Mesenteric fat pad (tissue), 1 donor: ENCODE measurements at places on chromosomes 6 and 20. TPM values are rescaled to one million over a fixed set of nuclear protein-coding genes. Genes with fewer than 3 reads are reported as not detected.

SPTLC3 gene
- total RNA-seq: 6.5 TPM

C20orf144 gene
- total RNA-seq: not detected

NRSN1 gene
- not detected for total RNA-seq

ETV7 gene
- total RNA-seq: 0.29 TPM

DYNLT2 gene
- 0.71 TPM for total RNA-seq

SIRPD gene
- total RNA-seq: 0.42 TPM

PDE10A gene
- total RNA-seq: 15.6 TPM

SLPI gene
- 16.5 TPM for total RNA-seq

RRAGD gene
- total RNA-seq: 28.7 TPM

LAMA4 gene
- 418 TPM for total RNA-seq

ARMC2 gene
- 10.0 TPM for total RNA-seq

PBOV1 gene
- total RNA-seq: not detected

HS3ST5 gene
- total RNA-seq: not detected

DEFB124 gene
- total RNA-seq: 1.7 TPM

SLC52A3 gene
- 2.2 TPM for total RNA-seq

FOXC1 gene
- total RNA-seq: 7.6 TPM

DCDC2 gene
- total RNA-seq: not detected

PPT2 gene
- 24.4 TPM for total RNA-seq

BPIFB4 gene
- total RNA-seq: not detected

HDGFL1 gene
- not detected for total RNA-seq

C6orf15 gene
- total RNA-seq: not detected

TMEM74B gene
- 0.42 TPM for total RNA-seq

MBOAT1 gene
- 6.3 TPM for total RNA-seq

STX11 gene
- total RNA-seq: 32.7 TPM
